ENCODE measurements at places on chromosomes 5 and 9.

- DNase-seq = no peak
Observed at GRCh38 chr9:98471185-98471584, 215.7 kb upstream of the TBC1D2 start.

- DNase-seq = no peak
Observed at GRCh38 chr9:99008203-99008602, 64.5 kb downstream of the COL15A1 start.

DNA sequence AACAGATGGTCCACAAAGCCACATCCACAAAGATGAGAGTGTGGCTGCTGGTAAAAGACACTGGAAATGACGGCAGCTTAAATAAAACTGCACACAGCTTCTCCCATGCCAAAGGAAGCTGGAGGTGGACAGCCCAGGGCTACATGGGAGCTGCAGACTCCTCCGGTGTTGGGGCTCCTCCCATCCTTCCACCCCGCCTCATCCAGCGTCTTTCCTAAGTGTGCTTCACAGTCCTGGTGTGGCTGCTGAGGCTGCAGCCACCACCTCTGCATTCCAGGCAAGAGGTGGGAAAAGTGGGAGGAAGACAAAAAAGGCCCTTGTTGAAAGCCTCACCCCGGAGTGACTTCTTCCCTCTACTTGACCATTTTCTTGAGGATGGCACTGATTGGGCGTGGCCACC lies 37.0 kb upstream of the IRX4 start:
- DNase-seq = no peak

DNA sequence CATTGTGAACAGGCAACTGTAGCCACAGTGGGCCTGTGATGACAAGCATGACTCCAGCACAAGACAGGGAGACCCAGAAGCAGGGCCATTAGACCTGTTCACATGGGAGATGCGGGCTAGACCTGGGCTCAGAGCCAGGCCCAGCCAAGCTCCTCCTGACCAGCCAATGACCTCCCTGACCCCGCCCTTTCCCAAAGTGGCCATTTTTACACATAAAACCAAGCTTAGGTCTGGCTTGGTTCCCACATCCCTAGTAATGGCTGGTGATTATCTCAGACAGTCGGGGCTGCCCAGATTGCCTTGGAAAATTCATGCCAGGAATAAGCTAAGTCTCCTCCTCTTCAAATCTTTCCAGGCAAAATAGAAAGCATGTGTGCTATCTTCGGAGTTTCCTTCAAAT lies 94.1 kb downstream of the FRMD3 start:
- DNase-seq = no peak

- DNase-seq = peak; percentile 65
Observed at GRCh38 chr9:91905991-91906469, 44.0 kb downstream of the ROR2 start.

GRCh38 chr5:82364497-82364896 lies 86.3 kb upstream of the RPS23 start:
- peak; percentile 67 for DNase-seq

- DNase-seq = no peak
Observed at GRCh38 chr9:33637881-33638280, 113.8 kb downstream of the ANKRD18B start.

- DNase-seq = no peak
Observed at GRCh38 chr5:127280491-127281220, 9.9 kb upstream of the MEGF10 start.

DNA sequence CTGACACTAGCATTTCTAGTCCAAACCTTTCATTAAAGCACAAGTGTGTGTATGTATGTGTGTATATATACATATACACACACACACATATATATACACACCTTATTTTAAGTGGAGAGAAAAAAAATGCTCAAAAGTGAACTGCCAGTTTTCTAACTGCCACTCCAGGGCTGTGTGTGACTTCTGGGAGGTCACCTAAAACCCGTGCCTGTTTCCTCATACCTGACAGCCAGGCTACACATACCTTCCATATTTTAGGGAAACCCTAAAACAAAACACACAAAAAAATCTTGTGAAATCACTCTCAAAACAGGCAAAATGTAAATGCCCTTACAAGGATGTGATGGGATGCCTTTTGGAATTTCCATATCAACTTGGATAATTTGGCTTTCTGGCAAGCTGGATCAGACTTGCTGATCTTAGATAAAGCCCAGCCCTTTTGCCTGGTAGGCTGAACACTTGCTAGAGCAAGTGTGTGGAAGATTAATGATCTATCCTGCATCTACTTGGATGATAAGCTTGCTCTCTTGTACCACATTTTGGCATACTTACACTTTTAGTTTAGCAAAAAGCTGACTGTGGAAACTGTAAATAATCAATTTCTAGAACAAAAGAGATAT lies 127.8 kb downstream of the GNAQ start:
- no peak for DNase-seq

Measured in Ammon's horn (tissue), 1 donor.